ENCODE measurements at places on chromosomes 7 and 10.

DNA sequence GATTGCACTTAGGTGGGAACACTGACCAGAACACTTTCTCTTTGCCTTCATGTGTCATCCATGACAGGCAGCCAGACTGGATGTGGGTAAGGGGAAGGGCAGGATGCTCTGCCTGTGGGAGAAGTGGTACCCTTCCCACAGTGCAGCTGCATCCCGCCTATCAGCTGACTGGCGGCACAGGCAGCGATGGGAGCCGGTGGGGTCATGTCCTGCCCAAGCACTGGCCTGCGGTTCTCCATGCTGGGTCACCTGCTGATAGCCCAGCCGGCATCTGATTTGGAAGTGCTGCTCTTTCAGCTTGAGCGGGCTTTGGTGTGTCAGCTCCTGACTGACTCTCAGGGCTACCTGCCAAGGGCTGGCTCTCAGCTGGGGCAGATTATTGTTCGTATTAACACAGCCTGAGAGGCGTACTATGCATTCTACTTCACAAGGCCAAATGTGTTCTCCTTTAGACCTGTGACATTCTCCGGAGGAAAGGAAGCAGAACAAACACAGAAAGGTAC lies 105.2 kb upstream of the PDLIM1 start:
- H3K27me3 ChIP-seq, result no peaks in the 10 kb centered on the region
- no peak for DNase-seq
- no peak overlapping the region for H3K4me3 ChIP-seq

GRCh38 chr10:1316809-1317143 lies 260.6 kb downstream of the WDR37 start:
- no peak for DNase-seq
- H3K4me1 ChIP-seq, result no peaks in the 10 kb centered on the region
- H3K4me3 ChIP-seq, result no peak overlapping the region
- H3K27me3 ChIP-seq, result no peaks in the 10 kb centered on the region

DNA sequence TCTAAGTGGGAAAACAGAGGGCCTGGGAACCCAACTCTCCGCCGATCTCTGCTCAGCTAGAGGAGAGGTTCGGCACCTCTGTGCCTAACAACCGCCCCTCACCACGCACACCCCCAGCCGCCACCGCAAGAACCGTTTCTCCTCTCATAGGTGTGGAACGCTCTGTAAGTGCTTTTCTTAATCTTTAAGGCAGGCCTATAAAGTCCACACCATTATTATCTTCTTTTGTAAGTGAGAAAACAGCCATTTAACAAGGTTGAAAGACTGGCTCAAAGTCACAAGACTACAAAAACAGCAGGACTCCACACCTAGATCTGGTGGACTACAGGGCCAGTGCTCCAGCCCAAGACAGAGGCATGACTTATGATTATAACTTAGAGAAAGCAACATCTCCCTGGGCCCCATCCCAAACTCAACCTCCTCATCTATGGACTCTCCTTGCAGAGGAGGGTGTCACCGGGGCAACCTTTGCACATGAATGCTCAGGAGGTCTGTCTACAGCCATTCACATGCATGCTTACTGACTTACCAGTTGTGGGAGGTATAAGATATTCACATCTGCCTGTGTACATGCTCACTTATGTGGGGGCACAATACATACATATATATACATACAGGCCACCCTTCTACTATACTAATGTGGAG lies 7.9 kb upstream of the NKX2-3 start:
- H3K4me1 ChIP-seq, result peaks cover 26% of the 10 kb centered on the region
- peaks cover 94% of the 10 kb centered on the region for H3K27me3 ChIP-seq

GRCh38 chr7:127828843-127829500 lies 177.0 kb downstream of the SND1 start:
- H3K27ac ChIP-seq, result no peak overlapping the region
- no peaks in the 10 kb centered on the region for H3K36me3 ChIP-seq
- H3K27me3 ChIP-seq, result no peaks in the 10 kb centered on the region
- H3K4me3 ChIP-seq, result no peak overlapping the region

GRCh38 chr10:34854147-34854601 lies 39.1 kb upstream of the PARD3 start:
- H3K4me3 ChIP-seq, result no peak overlapping the region
- H3K27ac ChIP-seq, result no peak overlapping the region
- H3K4me1 ChIP-seq, result peaks cover 6% of the 10 kb centered on the region

All from stomach (tissue), 19 donors.